Daoy (cell line): ENCODE measurements at places on chromosomes 7 and 10. TPM values are rescaled to one million over a fixed set of nuclear protein-coding genes. Genes with fewer than 3 reads are reported as not detected.

DNA sequence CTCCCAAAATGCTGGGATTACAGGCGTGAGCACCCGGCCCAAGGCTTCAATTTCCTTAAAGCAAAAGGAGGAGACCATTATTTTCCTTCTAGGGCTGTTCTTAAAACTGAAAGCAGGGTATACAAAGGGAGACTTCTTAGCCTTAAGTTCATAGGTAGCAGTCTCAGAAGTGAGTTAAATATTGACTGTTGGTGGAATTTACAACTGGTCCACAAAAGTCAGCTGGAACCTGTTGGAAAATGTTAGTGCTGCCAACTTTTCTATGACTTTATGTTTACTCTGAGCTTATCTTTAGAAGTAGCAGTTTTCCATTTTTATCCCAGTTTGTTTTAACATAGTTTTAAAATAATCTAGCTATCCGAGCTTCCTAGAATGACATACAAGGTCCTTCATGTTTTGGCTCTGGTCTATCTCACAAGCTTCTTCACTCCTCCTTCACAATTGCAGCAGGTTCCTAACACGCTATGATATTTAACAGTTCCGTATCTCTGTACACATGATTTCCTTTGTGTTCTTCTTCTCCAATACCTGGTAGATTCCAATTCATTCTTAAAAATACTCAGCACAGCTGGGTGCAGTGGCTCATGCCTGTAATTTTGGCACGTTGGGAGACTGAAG lies 3.3 kb downstream of the SLC26A3 start:
- DNase-seq = no peak

DNA sequence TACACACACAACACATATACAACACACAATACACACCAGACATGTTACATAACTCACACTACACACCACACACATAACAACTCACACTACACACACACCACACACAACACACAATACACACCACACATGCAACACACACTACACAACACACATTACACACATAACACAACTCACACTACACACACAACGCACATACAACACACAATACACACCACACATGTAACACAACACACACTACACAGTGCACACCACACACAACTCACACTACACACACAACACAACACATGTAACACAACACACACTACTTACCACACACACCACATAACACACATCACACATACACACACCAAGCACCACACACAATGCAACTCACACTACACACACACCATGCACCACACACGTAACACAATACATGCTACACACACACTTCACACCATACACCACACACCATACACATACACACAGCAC lies 166.5 kb downstream of the KCNMA1 start:
- no peak for DNase-seq

Gene CDC14C
- not detected in 2 replicates for total RNA-seq

Gene POU6F2
- total RNA-seq = 0.42 and 1.4 TPM in 2 replicates
